OCI-LY7 (cell line): ENCODE measurements at places on chromosomes 7 and 10.

GRCh38 chr7:70595755-70596597, 536.0 kb upstream of the GALNT17 start:
- no peak for DNase-seq

DNA sequence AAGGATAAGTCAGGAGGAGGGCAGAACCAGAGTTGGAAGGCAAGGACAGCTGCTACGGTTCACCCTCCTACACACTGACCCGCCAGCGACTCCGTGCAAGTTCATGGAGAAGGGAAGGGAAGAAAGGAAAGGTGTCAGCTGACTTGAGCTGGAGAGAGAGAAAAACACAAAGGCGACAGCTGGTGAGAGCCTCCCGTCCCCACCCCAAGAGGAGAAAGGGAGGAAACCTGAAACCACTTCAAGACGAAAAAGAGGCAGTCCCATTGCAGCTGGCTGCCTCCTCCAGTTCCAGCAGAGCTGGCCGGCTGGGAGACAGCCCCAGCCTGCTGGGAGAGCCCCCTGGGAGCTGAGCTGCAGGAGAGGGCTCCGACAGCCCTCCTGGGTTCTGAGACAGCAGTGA, 75.2 kb downstream of the PARD3 start:
- DNase-seq: no peak

GRCh38 chr10:72316748-72317435, 37.8 kb downstream of the DNAJB12 start:
- peak; percentile 74 for DNase-seq

DNA sequence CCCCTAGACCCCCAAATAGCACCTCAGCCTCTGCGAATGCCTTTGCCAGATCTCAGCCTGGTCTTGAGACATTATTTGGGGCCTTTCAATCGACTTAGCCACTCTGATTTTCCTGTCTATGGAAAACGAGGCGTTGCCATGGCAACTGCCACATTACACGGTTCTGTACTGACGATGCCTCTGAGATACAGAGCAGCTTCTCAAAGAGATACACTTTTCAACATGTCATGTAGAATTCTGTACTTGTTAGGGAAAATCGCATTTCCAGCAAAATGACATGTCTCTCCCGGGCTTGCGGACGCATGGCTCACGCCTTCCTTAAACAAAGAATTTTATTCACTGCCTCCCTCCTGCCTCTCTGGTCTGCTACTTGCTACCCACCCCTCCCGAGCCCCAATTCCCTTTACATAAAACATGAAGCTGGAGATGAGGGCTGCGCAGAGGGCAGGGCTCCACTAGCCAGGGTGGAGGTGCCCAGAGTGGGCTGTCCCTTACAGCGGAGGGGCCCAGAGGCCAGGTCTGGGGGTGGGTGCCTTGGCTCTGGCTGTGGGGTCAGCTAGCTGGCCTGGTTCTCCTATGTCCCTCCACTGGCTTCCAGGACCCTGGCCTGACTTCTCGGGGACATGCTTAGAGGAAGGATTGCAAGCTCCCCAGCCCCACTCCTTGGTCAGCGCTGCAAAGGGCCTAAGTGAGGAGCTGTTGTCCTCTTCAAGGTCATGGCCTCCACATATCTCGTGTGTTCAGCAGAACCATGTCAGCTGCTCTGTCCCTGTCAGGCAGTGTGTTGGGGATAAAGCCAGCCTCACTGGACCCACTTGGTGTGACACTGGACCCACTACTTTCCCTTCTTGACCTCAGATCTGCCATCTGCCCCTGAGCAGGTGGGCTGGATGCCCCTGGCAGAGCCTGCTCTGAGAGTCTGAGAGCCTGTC, 342.5 kb downstream of the RPS24 start:
- DNase-seq: no peak

DNA sequence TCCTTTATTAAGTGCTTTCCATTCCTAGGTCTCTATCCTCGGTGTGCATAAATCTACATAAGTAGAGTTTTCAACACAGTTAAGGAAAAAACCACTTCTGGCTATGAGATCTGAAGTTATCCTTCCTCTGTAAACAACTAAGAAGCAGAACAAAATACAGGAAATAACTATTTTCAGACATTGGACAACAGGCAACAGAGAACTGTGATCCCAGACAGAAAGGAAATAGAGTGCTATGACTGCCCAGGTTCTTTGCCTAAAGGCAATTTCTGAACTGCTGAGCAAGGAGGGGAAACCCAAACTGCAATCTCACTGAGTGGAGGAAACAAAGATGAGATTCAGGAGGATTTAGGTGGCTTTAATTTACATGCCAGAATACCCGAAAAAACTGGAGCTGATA, 285.4 kb downstream of the SNX13 start:
- no peak for DNase-seq

DNA sequence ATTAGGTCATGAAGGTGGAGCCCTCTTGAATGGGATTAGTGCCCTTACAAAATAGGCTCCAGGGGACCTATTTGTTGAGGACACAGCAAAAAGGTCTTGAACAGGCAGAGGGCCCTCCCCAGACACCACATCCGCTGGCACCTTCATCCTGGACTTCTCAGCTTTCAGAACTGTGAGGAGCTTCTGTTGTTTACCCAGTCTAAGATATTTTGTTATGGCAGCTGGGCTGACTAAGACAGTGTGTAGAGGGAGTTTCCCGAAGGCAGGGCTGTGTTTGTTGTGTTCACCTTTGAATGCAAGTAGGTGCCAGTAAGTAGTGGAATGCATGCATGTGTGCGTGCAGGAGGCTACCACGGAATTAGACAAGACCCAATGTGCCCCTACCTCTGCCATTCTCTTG, 106.7 kb downstream of the PTPRE start:
- no peak for DNase-seq

GRCh38 chr10:12466704-12467305, 117.5 kb downstream of the CAMK1D start:
- no peak for DNase-seq

DNA sequence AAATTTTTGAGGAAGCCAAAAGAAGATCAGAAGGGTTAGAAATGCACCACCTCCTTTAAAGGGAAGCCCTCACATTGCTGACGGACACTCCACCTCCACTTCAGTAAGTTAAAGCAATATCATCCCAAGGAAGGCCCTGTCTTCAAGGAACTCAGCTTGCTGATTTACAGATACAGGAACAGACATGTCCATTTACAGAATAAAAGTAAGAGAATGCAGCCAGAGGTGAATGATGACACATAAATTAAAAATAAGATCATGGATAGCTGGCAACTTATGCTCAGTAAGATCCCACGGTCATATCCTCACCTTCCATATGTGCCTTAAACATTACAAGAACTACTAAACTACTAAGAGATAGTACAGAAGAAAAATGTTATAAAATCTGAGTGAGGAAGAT, 20.4 kb downstream of the GRB10 start:
- no peak for DNase-seq

DNA sequence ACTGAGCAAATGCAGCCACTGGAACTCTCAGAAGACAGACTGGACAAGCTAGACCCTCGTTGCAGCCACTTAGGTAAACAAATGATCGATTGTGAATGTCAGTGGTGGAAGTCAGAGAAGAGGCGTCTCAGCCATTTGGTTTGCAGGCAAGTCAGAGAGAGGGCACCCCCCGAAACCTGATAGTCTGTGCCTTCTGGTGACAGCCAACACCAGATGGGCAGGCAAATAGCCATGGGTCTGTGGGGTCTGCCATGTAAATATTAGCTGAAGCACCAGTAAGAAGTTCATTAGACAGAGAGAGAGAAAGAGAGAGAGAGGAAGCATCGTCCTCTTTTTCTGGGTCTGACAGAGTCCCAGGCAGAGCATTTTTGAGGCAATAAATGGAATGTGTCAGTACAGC, 5.4 kb downstream of the PPP1R17 start:
- no peak for DNase-seq

- DNase-seq: no peak
Measured at GRCh38 chr7:112770051-112770450, 20.1 kb downstream of the TMEM168 start.
